ENCODE measurements at places on chromosomes 3 and 15.

GRCh38 chr3:144989807-144990206 lies 1018.2 kb downstream of the DIPK2A start:
- DNase-seq, result no peak

- no peak for DNase-seq
Measured at GRCh38 chr3:187041362-187042307, 97.7 kb downstream of the RPL39L start.

- DNase-seq, result no peak
Measured at GRCh38 chr3:81951636-81952035, 190.2 kb upstream of the GBE1 start.

GRCh38 chr15:67696087-67696486 lies 129.2 kb upstream of the SKOR1 start:
- no peak for DNase-seq

- DNase-seq, result peak; percentile 93
Measured at GRCh38 chr3:124559846-124560574, 170.2 kb upstream of the UMPS start.

DNA sequence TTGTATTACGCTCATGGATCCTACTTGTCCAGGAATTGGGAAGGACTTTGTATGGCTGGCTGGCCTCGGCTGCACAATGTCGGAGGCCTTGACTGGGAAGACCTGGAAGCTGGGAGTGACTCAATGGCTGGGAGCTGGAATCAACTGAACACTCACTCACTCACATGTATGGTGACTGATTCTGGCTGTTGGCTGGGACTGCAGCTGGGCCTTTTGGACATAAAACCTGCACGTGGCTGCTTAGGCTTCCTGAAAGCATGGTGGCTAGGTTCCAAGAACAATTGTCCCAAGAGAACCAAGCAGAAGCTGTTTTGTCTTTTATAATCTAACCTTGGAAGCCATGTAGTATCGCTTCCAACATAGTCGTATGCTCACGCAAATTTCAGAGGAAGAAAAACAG lies 38.0 kb upstream of the CMTM8 start:
- no peak for DNase-seq

- DNase-seq, result no peak
Measured at GRCh38 chr3:195916291-195916690, 7.9 kb upstream of the TNK2 start.

- DNase-seq, result no peak
Measured at GRCh38 chr15:98853617-98854420, 153.8 kb downstream of the PGPEP1L start.

- no peak for DNase-seq
Measured at GRCh38 chr15:64930778-64931371, 19.2 kb downstream of the ANKDD1A start.

DNA sequence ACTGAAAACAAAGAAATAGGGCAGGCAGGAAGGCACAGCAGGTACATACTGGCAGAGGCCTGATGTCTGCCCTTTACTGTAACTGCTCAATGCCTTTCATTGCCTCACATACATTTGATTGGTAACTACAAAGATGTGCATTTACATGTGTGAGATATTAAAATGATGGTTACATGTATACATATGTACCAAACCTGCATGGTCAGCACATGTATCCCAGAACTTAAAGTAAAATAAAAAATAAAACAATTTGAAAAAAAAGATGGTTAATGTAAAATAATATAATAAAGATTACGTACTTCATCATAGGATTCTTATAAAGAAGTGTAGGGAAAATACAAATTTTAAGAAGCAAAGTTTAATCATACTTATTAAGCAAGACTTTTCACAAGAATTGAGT lies 15.1 kb downstream of the SSR3 start:
- DNase-seq, result no peak

DNA sequence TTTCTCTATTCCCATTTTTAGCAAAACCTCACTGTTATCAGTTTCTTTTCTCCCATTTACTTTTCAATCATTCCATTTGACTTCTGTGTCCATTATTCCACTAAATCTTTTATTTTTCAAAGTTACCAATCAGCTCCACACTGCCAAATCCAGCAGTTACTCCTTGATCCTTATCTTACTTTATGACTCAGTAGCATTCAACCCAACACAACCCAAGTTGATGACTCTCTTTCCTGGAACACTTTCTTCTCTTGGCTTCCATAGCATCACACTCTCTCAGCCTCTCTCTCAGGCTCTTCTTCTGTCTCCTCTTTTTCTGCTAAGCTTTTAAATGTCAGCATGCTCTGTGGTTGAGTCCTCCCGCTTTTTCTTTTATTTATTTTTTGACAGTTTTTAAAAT lies 36.3 kb downstream of the RASGRP1 start:
- DNase-seq, result no peak

DNA sequence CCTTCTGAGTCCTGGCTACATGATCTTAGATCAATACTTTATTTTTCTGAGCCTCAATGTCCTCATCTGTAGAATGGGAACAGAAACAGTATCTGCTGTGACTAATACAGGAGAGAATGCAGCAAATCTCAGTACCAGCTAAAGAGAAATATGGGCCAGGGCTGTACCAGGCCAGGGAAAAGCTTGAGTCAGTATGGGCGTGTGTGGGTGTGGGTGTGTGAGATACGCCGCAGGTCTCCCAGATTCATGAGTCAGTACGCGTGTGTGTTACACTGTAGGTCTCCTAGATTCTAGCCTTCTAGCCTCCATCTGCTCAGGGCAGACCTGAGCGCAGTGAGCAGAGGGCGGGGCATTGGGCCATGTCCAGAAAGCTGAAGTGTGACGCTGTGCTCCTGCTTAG lies 15.2 kb downstream of the GNAI2 start:
- no peak for DNase-seq

GRCh38 chr3:29241855-29242254 lies 39.0 kb upstream of the RBMS3 start:
- no peak for DNase-seq

DNA sequence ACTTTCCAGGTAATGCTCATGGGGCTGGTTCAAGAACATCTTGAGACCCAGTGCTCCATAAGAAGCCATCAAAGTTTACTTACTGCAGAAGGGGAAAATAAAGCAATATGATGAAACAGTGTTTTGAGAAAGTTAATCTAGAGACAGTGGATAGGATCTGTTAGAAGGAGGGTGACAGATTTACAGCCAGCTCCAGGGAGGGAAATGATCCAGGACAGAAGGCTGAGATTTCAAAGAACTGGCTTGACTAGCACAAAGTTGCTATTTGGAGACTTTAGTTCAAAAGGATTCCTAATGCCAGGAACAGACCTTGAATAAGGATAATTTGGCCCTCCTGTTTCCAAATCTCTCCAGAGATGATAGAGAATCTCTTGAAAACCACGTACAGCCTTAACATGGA lies 166.5 kb upstream of the NECTIN3 start:
- DNase-seq, result no peak

GRCh38 chr3:55823001-55823400 lies 335.9 kb upstream of the WNT5A start:
- DNase-seq, result no peak

DNA sequence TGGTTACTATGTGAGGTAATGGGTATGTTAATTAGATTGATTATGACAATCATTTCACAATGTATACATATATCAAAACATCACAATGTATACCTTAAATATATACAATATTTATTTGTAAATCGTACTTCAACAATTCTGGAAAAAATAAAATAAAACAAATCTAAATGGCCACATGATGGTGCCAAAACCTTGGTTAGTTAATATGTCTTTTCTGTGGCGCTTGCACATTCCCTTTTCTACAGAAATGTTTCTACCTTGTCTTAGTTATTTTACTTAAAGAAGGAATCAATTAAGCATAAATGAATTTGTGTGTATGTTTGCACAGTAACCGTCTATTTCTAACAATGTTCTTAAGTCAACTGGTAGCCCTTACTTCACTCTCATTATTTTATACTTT lies 53.4 kb downstream of the OXSM start:
- DNase-seq, result no peak

GRCh38 chr15:45773149-45773548 lies 138.3 kb downstream of the SQOR start:
- no peak for DNase-seq

DNA sequence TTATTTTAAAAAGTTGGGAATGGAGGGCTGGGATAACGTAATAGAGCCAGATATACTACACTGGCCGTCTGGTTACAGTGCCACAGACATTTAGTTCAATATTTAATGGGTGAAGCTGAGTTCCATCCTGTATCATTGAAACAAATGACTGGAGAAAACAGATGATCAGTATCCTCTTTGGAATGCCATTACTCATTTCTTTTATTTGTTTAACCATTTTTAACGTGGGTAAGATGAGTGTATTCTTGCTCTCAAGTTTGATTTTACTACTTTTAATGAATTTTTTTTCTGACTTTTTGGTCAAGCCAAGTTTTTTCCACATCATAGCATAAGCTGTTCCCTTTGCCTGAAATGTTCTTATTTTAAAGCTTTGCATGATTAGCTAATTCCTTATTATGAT lies 53.9 kb upstream of the GRM7 start:
- DNase-seq, result no peak

DNA sequence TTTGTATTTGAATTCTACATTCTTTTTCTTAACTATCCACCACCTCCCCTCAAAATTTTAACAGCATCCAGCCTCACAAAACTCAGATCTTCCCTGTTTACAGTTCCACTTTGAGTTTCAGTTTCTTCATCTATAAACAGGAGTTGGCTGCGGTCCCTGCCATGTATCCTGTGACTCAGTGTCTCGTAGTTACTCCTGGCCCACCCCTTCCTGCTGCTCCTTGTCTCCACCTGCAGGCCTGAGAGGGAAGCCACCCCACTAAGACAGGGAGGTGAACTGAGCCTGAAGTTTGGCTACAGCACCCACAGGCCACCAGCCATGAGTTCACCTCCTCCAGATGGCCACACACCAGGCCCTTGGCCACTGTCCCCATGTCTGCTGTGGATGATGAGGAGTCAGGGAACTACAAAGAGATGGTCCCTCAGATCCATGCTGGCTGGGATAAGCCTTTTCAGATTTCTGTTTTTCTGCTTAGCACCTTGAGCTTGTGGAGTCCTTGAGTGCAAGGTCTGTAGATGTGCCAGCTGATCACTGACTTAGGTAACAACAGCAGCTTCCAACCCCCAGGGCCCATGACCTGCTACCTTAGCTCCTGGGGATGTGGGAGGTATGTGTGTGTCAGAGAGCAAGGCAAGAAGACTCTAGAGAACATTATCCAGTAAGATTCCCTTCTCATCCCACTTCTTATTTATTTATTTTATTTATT lies 37.5 kb downstream of the CD86 start:
- DNase-seq, result peak; percentile 39

DNA sequence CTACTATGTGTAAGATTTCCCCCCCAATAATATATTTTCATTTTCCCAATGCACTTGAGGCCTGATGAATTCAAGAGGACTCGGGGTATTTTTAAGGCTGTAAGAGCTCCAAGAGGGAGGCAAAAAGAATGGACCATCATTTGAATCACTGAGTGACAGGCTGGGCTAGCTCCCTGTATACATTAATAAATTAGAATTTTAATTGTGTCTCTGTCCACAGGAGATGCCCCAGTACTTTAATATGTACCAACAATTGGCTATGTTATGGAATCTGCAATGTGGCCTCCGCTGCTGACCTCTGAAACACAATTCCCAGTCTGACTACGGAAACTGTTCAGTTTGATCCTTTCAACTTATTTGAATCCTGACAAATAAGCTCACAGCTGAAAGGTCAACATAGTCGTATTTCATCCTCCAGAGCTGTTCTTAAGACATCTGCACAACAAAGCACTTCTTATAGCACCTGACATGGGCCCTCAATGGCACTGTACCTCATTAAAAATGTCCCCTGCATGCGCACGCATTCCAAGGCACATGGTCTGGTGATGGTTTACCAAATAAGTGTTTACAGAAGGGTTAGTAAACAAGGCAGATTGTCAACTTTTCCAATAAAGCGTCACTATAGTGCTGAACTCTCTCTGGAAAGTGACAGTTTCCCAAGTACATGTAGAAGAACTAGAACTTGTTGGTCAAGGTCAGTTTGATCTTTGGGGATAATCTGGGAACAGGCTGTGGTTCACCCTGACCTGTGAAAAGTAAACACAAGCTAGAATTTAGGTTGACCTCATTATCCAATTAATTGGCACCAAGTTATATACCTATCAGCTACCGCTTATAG lies 472.9 kb downstream of the FOXP1 start:
- DNase-seq, result no peak

GRCh38 chr15:58462547-58462946 lies 30.8 kb downstream of the LIPC start:
- DNase-seq, result no peak

GRCh38 chr3:18900994-18901393 lies 247.3 kb upstream of the KCNH8 start:
- DNase-seq, result no peak

DNA sequence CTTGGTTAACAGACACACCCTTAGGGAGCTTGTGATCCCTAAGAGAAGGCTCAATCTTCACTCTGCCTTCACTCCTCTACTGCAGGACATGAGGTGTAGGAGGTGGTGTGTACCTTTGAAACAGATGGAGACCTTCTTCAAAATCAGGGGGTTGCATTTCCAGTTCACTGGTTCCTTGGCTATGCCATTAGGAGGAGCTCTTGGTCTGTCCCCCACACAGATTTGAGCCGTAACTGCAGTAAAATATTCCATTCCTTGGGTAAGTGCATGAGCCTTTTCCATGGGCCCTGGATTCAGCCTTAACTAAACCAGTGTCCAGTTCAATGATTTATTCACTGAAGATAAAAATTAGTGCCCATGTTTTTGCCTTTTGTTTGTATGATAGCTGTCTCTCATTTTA lies 144.6 kb downstream of the MCTP2 start:
- no peak for DNase-seq

DNA sequence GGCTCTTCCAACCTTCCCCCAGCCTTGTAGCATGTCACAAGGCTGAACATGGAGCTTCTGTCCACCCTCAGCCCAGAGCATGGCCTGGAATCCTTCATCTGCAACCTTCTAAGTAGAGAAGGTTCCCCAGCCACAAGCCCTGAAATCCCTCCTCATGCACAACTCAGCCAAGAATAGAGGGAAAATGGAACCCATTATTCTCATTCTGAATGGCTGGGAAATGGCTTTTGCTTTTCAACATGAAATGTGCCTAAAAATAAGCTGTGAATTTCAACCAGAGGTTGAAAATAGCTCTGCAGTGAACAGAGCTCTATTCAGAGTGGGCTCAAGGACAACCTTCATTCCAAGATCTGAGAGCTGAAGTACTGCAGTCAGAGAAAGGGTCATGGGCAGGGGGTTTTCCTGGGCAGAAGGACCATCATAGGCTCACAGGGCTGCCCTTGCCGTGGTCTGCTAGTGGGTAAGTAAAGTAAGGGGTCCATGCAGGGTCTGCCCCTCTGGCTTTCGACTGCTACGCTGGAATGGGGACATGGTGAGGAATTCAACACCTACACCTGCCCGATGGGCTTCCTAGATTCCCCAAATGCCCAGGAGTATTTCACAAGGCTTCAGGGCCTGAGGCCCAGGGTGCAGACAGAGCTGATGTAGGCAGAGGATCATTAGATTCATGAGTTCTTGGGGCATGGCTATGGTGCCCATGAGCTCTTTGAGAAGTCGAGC lies 35.9 kb downstream of the POC1A start:
- peak; percentile 61 for DNase-seq

DNA sequence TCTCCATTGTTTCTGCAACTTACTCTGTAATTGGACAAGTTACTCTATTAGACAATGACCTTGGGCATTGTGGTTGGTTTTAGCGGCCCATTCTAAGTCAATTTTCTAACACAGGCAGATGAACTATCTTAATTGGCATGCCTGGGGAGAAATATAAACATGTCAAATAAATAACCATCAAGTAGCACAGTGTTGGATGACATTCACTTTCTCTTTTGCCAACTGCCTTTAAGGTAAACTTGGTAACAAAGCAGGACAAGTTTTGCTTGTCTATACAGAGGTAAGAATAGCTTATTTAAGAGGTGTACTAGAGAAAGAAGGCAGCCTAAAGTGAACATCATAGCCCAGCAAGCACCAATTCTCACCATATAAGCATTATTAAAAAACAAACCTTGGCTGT lies 599.6 kb downstream of the GBE1 start:
- no peak for DNase-seq

Data from COLO829 (cell line).